ENCODE measurements at places on chromosomes 2 and 18. TPM values are rescaled to one million over a fixed set of nuclear protein-coding genes. Genes with fewer than 3 reads are reported as not detected.

- no peak for DNase-seq
Observed at GRCh38 chr18:65287652-65288051, 463.2 kb upstream of the CDH7 start.

DNA sequence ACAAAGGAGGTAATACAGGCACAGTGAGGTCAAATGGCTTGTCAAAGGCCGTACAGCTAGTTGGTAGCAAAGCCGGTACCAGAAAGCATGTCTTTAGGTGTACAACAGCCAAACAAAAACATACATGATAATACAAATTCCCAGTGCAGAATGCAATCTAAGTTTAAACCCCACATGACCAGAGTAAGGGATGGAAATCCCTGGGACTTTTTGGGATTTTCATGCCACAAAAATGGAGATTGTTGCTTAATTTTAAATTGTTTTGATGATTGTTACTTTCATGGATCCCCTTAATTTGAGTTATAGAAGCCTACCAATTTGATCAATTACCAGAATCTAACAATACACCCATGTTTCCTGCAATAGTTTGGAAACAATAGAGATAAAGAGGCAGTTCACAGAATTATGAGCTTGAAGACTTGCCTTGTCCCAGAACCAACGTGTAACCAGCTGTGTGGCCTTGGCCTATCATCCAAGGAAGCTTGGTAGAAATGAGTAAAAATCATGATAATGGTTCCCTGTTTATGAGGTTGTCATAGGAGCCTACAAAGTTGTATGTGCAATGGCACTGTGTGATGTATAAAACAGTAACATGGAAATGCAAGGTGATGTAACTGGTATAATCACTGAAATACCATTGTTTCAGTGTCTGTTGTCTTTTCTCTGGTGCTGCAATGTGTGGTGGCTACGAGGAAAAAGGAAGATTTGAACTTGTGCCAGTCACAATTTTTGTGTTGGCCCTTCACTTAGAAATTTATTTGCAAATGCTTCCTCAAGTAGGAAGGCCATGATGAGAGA is 85.3 kb downstream of the ZEB2 start:
- DNase-seq, result no peak

DNA sequence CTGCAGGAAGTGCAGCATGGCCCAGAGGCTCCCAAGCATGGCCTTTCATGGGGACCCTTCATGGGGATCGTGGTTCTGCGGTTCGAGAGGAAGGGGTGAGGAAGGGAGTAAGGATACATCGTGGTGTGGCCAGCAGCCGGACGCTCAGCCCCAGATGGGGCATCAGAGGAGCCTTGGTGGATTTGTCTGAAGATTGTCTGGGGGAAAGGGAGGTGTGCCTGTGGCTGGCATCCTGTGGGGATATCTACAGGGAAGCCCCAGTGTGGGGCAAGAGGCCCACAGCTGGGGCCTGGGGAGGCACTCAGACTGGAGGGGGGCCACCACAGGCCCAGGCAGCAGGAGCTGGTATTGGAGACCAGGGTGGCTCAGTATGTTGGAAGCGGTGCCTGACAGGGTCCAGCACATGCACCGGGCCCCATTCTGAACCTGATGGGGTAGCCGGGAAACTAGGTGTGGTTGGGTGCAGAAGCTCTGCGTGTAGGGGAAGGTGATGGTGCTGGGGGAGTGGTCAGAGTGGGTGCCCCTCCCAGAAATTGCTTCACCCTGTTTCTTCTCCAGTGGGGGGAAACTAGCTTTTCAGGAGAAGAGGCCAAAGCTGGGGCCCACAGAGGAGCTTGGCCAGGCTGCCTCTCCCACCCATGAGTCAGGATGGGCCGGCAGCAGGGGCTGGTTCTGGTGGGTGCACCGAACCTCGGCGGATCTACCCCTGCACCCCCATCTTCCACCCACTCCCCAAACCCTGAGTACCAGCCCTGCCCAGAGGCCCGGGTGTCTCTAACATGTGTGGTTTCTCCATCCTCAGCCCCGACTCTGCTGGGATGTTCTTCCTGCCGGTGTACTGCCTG is 274.4 kb upstream of the HDAC4 start:
- DNase-seq, result no peak

- DNase-seq, result no peak
Observed at GRCh38 chr2:20081841-20082240, 30.4 kb upstream of the LAPTM4A start.

DNA sequence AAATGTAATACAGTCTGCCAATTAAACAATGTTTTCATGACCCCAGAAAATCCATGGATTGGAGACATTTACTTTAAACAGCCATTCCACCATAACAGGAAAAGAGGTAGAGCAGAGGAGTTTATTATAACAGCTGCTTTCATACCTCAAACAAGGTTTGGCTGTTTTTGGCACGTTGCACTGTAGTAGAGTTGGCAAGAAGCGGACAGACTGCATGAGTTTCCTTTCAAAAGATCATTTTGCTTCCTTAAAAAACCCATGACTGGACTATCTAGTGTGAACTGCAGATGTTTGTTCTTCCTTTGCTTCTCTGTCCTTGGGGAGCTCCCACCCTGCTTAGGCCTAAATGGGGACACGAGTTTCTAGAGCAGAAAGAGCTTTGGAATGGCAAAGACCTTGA is 108.5 kb upstream of the THOC1 start:
- peak; percentile 73 for DNase-seq

DNA sequence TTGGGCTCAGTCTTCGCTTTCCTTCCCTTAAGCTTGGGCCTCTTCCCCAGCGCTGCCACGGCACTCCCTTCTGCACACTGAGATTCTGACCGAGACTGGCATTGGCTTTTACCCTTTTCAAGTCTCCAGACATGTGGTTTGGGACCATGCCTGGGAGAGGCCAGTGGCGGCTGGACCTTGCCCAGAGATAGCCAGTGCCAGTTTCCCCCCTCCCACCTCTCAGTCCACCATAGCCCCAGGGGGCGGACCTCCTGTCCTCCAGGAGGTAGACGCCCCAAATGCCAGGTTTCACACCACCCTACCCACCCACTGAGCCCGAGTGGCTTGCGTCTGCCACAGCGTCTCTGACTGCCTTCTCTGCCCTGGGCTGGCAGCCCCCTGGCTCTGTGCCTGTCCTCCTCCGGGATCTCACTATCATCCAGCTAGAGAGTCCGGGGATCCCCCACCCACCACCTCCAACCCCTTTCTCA is 47.7 kb downstream of the INPP5D start:
- no peak for DNase-seq

DNA sequence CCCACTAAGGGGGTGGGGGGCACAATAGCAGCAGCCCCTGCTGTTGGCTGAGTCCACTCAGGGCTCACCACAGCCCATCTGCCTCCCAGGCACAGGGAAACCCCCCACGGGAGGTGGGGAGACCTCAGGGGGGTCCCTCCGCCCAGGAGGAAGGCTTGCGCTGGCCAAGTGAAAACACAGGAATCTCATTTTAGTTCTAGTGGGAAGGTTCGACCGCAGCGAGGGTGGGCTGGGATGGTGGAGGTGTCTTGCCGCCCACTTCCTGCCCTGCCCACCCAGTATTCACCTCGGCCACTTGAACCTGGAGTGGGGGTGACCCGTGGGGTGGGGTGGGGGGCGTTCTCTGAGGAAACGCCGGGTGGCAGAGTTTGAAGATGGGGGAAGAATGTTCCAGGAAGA is 6.9 kb upstream of the BOK start:
- DNase-seq, result no peak

DNA sequence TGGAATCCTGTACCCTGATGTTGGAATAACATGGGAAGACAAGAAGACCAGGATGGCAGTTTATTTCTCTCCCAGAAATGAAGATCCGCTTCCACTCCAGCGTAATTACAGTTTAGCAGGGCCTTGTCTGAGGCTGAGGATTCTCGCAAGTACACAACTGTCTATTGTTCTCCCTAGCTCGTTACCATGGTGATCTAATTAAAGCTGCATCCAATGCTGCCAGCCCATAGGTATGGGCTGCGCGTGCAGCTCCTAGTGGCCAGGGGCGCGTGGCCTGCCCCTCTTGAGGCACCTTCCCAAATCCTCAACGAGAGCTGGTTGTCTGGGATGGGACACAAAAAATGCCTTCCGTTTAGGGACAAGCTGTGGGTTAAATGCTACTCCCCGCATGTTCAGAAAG is 344.9 kb downstream of the CYRIA start:
- no peak for DNase-seq

GRCh38 chr2:133109772-133110171 is 439.8 kb upstream of the LYPD1 start:
- no peak for DNase-seq

- no peak for DNase-seq
Observed at GRCh38 chr2:132667706-132668105, 2.3 kb downstream of the LYPD1 start.

BABAM2 gene
- 23.2 TPM for polyA plus RNA-seq

- no peak for DNase-seq
Observed at GRCh38 chr2:235701206-235701981, 207.6 kb downstream of the AGAP1 start.

DNA sequence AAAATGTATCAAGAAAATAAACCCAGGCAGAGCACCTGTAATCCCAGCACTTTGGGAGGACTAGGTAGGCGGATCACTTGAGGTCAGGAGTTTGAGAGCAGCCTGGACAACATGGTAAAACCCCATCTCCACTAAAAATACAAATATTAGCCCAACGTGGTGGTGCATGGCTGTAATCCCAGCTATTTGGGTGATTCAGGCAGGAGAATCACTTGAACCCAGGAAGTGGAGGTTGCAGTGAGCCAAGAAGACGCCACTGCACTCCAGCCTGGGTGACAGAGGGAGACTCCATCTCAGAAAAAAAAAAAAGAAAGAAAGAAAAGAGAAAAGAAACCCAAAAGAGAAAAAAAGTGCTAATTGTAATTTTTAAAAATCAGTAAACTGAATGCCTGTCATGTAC is 41.4 kb downstream of the DDX18 start:
- DNase-seq, result no peak

GRCh38 chr18:48990481-48991318 is 39.9 kb upstream of the SMAD7 start:
- DNase-seq, result no peak

DNA sequence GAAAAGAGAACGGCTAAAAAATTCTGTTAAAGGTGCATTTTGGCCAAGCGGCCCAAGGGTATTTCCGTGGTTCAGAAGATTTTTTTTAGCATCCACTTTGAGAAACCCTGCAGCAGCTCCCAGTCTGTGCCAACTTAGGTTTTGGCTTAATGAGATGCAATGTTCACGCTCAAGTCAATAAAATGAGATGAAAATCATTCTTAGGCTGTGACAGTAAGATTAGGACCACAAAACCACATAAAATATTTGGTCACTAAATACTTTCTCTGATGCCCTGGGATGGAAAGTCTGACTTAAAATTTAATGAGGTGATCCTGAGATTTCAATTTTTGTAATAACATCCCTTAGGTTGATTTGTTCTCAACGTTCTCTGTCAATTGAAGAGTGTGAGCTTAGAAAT is 74.2 kb upstream of the FHL2 start:
- DNase-seq, result no peak

DNA sequence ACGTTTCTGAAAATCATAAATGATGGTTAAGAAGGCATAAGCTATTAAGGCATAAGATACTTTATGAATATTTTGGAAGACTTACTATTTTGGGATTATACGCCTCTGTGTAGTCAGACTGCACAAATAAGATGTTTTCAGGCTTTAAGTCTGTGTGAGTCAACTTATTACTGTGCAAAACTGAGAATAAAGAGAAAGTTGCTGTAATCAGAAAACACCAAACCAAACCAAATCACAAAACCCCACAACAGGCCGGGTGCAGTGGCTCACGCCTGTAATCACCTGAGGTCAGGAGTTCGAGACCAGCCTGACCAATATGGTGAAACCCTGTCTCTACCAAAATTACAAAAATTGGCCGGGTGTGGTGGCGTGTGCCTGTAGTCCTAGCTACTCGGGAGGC is 7.7 kb downstream of the CLK1 start:
- DNase-seq, result no peak
